ENCODE measurements at places on chromosomes 2 and 18.

DNA sequence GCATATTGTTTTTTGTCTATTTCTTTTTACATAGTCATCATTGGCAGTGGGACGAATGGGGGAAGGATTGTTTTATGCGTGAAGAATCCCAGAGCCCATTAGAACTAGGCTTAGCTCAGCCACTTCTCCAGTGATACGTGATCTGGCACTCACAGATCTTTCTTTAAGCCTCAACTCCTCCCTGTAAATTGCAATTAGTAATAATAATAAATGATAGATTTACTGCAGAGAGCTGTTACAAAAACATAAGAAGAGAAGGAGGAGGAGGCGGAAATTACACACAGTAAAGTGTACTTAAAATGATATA lies 629.3 kb downstream of the NRXN1 start:
- no peak for DNase-seq

GRCh38 chr2:70494293-70494886 lies 59.2 kb downstream of the TGFA start:
- no peak for DNase-seq

DNA sequence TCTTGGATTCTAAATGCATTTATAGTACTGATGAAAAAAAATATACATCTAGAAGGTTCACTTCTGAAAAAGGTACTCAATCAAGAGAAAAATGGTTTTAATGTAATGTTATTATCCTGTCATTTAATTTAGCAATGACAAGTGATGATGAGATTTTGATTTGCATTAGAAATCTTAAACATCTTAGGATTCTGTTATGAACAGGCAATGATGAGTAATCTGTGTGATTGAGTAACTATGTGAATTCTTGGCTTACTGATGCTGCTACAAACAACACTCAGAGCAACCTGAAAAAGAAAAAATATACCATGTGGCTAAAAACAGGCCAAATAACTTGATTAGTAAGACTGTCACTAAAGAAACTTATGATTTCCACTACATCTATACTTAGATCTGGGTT lies 30.1 kb downstream of the RBKS start:
- DNase-seq: no peak

GRCh38 chr2:216485237-216485636 lies 13.4 kb upstream of the RPL37A start:
- DNase-seq: no peak

GRCh38 chr2:42888321-42889245 lies 96.2 kb upstream of the HAAO start:
- no peak for DNase-seq
